WTC11 (cell line): ENCODE measurements at places on chromosomes 12 and 14. TPM values are rescaled to one million over a fixed set of nuclear protein-coding genes. Genes with fewer than 3 reads are reported as not detected.

- peaks cover 34% of the 10 kb centered on the region for H3K4me1 ChIP-seq
- H3K27ac ChIP-seq: no peak overlapping the region
- no peak overlapping the region for H3K4me3 ChIP-seq
- DNase-seq: no peak
- peaks cover 5% of the 10 kb centered on the region for H3K27me3 ChIP-seq
Observed at GRCh38 chr12:116650062-116650461, 87.8 kb downstream of the SPRING1 start.

- no peaks in the 10 kb centered on the region; the same call in 1 of the 2 replicates for H3K27me3 ChIP-seq
- no peak overlapping the region for H3K4me3 ChIP-seq
- H3K27ac ChIP-seq: no peak overlapping the region
- no peak for DNase-seq
Observed at GRCh38 chr12:48592591-48593086, 22.8 kb upstream of the LALBA start.

- peaks cover 56% of the 10 kb centered on the region for H3K4me1 ChIP-seq
- no peak for DNase-seq
- peak overlapping the region; percentile 81 for H3K27ac ChIP-seq
- H3K4me3 ChIP-seq: peak overlapping the region; percentile 29; the same call in 1 of the 2 replicates
- peaks cover 18% of the 10 kb centered on the region for H3K36me3 ChIP-seq
Observed at GRCh38 chr14:63951021-63951420, 98.2 kb downstream of the SYNE2 start.

NRL gene
- 1.3 to 2.3 TPM (median 1.6 TPM) in 3 replicates for total RNA-seq

DNA sequence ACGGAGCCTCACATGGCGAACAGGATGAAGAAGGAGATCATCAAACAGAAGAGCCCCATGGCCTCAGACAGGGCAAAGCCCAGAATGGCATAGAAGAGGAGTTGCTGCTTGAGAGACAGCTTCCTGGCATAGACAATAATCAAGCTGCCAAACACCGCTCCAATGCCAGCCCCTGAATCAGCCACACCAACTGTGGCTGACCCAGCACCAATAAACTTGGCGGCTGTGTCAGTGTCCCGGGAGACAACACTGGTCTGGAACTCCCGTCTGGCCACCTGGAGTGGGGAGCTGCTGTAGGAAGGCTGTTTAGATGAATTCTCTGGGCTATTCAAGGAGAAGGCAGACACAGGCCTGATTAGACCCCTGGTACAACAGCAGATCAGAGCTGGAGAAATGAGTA lies 100.1 kb downstream of the HEATR5A start:
- no peak overlapping the region for H3K4me3 ChIP-seq
- DNase-seq: no peak
- H3K27ac ChIP-seq: no peak overlapping the region

GRCh38 chr14:105919458-105920150 lies 393.2 kb downstream of the TMEM121 start:
- DNase-seq: no peak
- peaks cover 10% of the 10 kb centered on the region for H3K27me3 ChIP-seq
- H3K4me1 ChIP-seq: no peaks in the 10 kb centered on the region
- H3K4me3 ChIP-seq: no peak overlapping the region
- no peak overlapping the region for H3K27ac ChIP-seq
- peaks cover 45% of the 10 kb centered on the region for H3K36me3 ChIP-seq

DNA sequence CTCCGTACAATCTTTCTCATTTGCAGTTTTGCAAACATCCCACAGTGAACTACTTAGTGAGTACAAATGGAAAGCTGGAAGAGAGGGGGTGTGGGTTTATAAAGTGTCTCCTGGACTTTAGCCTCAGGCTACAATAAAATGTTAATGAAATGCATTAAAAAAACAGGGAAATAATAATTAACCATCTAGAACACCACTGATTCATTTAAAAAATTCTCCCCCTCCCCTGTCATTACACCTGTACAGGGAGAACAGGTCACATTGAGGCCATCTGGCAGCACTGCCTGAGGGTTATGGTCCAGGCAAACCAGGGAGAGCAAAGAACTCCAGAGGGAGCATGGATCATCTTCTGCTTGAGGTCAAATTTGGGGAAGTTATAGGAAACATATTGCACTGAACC lies 96.3 kb downstream of the TSPAN8 start:
- no peaks in the 10 kb centered on the region for H3K4me1 ChIP-seq
- no peak overlapping the region for H3K4me3 ChIP-seq
- DNase-seq: no peak
- H3K27ac ChIP-seq: no peak overlapping the region

TMEM260 gene
- 17.9 to 22.5 TPM (median 20.4 TPM) in 3 replicates for total RNA-seq

GRCh38 chr12:27999521-27999920 lies 27.0 kb upstream of the PTHLH start:
- no peak for DNase-seq
- H3K4me1 ChIP-seq: peaks cover 19% of the 10 kb centered on the region
- H3K27me3 ChIP-seq: no peaks in the 10 kb centered on the region
- H3K27ac ChIP-seq: no peak overlapping the region
- H3K36me3 ChIP-seq: no peaks in the 10 kb centered on the region
- no peak overlapping the region for H3K4me3 ChIP-seq

DNA sequence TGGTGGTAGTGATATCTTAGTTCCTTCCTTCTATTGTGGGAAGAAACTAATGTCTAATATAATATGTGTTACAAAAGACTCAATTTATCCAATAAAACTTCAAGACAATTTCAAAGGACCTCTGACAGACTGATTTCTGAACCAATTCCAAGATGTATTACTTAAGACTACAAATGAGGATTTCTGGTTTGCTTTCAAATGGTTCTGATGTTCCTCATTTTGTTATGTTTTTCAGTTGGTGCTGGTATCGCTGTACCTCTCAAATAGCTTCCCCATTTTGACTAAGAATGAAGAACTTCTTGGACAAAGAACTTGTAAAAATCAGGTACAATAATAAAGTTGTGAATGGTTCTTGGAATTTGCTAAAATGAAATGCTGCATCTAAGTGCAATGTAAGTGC lies 19.4 kb upstream of the MBIP start:
- H3K27me3 ChIP-seq: peaks cover 5% of the 10 kb centered on the region; the same call in 1 of the 2 replicates
- no peak overlapping the region for H3K27ac ChIP-seq
- no peak overlapping the region for H3K4me3 ChIP-seq
- DNase-seq: no peak
- H3K36me3 ChIP-seq: no peaks in the 10 kb centered on the region

DNA sequence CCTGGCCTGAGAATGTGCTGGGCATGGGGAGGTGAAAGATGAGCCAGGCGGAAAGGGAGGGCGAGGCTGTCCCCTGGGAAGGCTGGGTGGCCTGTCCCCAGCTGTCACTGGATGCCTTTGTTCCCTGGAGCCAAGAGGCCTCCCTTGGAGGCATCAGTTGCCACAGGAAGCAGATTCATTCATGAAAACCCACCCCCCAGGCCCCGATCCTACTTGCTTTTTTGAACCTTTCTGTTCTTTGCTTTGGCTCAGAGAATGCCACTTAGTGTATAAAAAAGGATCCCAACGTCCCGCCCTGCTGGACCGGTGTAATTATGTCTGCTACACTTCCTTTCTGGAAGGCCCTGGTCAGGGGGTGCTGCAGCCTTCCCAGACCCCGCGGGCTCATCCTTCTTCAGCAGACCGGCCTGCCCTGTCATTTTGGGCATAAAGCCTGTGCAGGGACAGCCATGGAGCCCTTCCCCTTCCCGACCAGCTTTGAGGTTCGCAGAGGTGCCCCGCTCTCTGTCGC lies 220.2 kb downstream of the SLC41A2 start:
- H3K4me3 ChIP-seq: no peak overlapping the region
- H3K36me3 ChIP-seq: no peaks in the 10 kb centered on the region
- peak overlapping the region; percentile 85; the same call in 1 of the 2 replicates for H3K27ac ChIP-seq
- DNase-seq: no peak
- peaks cover 51% of the 10 kb centered on the region for H3K4me1 ChIP-seq
- no peaks in the 10 kb centered on the region for H3K27me3 ChIP-seq

DNA sequence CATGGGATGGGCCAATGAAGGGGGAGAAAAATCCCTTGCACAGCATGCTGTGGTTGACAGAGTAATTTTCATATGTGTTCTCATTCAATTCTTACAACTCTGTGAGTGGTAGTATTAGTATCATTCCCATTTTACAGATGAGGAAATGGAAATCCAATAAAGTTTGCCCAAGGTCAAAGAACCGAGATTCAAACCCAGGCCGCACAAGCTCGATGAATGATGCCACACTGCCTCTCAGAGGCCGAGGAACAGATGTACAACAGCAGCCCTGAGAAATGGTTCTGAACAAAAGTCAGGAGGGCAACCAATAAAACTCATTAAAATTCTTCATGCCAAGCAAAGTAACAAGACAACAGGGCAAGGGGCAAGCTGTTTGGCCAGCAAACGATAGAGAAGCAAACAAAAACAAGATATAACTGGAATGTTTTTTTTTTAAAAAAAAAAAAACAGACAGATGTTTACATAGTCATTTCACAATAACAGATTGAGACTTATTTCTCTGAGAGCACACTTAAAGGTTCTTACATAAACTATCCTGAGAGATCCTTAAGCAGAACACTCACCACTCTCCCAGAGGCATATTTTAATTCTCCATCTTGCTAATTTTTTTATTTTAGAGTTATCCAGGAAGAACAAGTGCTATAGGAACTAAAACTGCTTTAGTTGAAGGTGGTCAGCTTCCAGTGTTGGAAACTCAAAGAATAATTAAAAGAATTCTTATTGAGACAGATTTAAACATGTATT lies 85.8 kb downstream of the EXOC5 start:
- H3K27me3 ChIP-seq: no peaks in the 10 kb centered on the region; the same call in 1 of the 2 replicates
- peak; percentile 45 for DNase-seq
- no peak overlapping the region for H3K4me3 ChIP-seq
- H3K4me1 ChIP-seq: no peaks in the 10 kb centered on the region; the same call in 1 of the 2 replicates
- no peak overlapping the region for H3K27ac ChIP-seq

- H3K27me3 ChIP-seq: no peaks in the 10 kb centered on the region
- H3K4me1 ChIP-seq: 0 out of 2 replicates have a peak, but pooled peaks cover 6% of the 10 kb centered on the region
- peaks cover 21% of the 10 kb centered on the region for H3K36me3 ChIP-seq
Observed at GRCh38 chr14:49250109-49250508, 336.1 kb downstream of the RPS29 start.

LRRC10 gene
- total RNA-seq: not detected in 3 replicates

DNA sequence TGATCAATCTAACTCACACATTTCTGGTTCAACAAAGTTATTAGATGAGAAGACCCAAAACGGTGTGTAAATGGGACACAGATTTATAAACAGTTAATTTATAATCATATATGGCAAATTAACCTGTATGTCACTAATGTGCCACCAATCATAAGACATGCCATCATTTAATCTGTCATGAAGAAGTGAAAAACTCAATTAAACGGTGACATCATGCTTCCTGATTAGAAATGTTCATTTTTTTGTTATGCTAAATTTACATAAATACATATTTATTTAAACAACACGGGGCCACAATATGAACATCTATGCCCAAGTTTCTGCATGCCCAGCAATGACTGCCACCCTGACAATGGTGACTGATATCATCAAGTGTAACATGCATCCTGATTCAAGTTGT lies 164.1 kb upstream of the EEA1 start:
- H3K36me3 ChIP-seq: no peaks in the 10 kb centered on the region
- H3K4me3 ChIP-seq: no peak overlapping the region
- H3K4me1 ChIP-seq: peaks cover 8% of the 10 kb centered on the region
- H3K27ac ChIP-seq: no peak overlapping the region

GRCh38 chr12:126708492-126708896 lies 1558.5 kb upstream of the TMEM132C start:
- no peak overlapping the region for H3K27ac ChIP-seq
- H3K36me3 ChIP-seq: peaks cover 70% of the 10 kb centered on the region
- no peak overlapping the region for H3K4me3 ChIP-seq
- no peaks in the 10 kb centered on the region for H3K4me1 ChIP-seq
- no peak for DNase-seq
- peaks cover 6% of the 10 kb centered on the region for H3K27me3 ChIP-seq

GRCh38 chr12:52082988-52083637 lies 3.6 kb downstream of the SMIM41 start:
- no peak overlapping the region for H3K4me3 ChIP-seq
- H3K27me3 ChIP-seq: no peaks in the 10 kb centered on the region
- H3K36me3 ChIP-seq: peaks cover 2% of the 10 kb centered on the region
- no peak overlapping the region for H3K27ac ChIP-seq
- H3K4me1 ChIP-seq: peaks cover 19% of the 10 kb centered on the region
- peak; percentile 83 for DNase-seq

DNA sequence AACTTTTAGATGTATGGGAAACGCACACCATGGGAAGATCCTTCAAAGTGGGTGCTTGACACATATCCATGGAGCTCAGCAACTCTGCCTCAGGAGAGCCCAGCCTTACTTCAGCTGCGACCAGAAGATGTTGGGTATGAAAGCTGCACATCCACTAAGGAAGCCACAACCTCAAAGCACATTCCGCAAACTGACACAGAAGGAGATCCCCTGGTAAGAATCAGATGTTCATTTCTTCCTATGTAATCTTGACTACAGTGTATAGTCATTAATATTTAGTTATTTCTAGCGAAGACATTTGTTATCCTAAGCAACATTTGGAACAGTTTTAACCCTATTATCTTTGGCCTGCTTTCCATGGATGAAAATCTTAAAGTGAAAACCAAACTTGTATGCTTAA lies 374.2 kb downstream of the NAV3 start:
- DNase-seq: no peak
- H3K36me3 ChIP-seq: no peaks in the 10 kb centered on the region
- H3K27me3 ChIP-seq: no peaks in the 10 kb centered on the region
- H3K27ac ChIP-seq: no peak overlapping the region
- H3K4me3 ChIP-seq: no peak overlapping the region

RPL10L gene
- total RNA-seq: not detected in 3 replicates

ABCD2 gene
- 0.05 TPM in 2 of 3 replicates, not detected in the other for total RNA-seq

DNA sequence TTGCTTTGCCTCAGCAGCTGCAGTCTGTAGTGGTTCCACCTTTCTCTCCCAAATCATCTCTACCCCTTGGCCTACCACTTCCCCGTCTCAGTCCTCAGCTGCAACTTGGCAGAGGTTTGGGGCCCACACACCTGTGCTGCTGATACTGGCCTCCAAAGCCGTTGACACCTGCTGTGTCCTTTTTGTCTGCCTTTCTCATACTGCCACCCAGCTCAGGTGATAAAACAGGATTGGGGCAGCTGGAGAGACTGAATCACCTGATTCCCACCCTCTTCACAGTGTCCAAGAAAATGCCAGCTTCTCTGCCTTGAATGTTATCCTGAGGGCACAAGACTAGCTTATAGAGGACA lies 103.7 kb downstream of the ETV6 start:
- H3K4me1 ChIP-seq: peaks cover 48% of the 10 kb centered on the region
- H3K27ac ChIP-seq: peak overlapping the region; percentile 92
- DNase-seq: peak; percentile 31
- H3K36me3 ChIP-seq: peaks cover 3% of the 10 kb centered on the region; the same call in 1 of the 2 replicates

- no peaks in the 10 kb centered on the region for H3K36me3 ChIP-seq
- H3K27me3 ChIP-seq: no peaks in the 10 kb centered on the region
- no peak overlapping the region for H3K4me3 ChIP-seq
- H3K27ac ChIP-seq: no peak overlapping the region
Observed at GRCh38 chr14:54778618-54779345, 123.8 kb downstream of the GCH1 start.

- no peaks in the 10 kb centered on the region for H3K4me1 ChIP-seq
- DNase-seq: peak; percentile 12
Observed at GRCh38 chr14:58972233-58973017, 216.0 kb upstream of the DAAM1 start.

BDKRB2 gene
- total RNA-seq: 0.17 to 0.30 TPM (median 0.18 TPM) in 3 replicates

GNG2 gene
- total RNA-seq: 10.4 to 11.4 TPM (median 10.7 TPM) in 3 replicates

GRCh38 chr14:76603713-76604112 lies 157.6 kb upstream of the VASH1 start:
- no peak overlapping the region for H3K27ac ChIP-seq
- H3K36me3 ChIP-seq: peaks cover 13% of the 10 kb centered on the region
- H3K27me3 ChIP-seq: no peaks in the 10 kb centered on the region; the same call in 1 of the 2 replicates
- H3K4me3 ChIP-seq: no peak overlapping the region
- peaks cover 16% of the 10 kb centered on the region for H3K4me1 ChIP-seq

REM2 gene
- total RNA-seq: 1.1 to 1.5 TPM (median 1.5 TPM) in 3 replicates

PLEKHH1 gene
- total RNA-seq: 45.4 to 49.8 TPM (median 48.3 TPM) in 3 replicates
